ENCODE measurements at places on chromosomes 1 and 21.

DNA sequence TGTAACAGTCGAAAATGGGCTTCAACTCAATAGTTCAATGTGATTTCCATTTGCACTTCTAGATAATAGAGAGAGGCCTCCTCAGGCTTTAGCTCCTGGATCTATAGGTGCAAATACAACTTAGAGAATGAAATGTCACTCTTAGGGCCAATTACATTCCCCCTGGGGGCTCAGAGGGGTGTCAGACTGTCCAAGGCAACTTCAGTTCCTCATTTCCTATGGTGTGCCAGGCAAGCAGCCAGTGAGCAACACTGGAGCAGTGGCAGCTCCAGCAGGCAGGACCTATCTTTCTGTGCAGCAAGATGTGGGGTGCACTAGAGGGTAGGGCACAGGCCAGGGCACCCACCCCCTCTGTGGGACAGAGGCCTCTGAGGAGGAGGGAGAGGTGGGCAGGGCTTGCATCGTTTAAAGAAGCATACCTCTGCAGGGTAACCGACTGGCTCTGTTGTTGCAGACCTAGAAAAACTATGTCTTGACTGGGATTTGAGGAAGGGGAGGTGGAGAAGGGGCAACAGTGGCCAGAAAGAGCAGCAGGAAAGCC, 97.3 kb downstream of the SUSD4 start:
- no peak for DNase-seq

- no peak for DNase-seq
Observed at GRCh38 chr21:36384885-36385232, 333 bp upstream of the CHAF1B start.

DNA sequence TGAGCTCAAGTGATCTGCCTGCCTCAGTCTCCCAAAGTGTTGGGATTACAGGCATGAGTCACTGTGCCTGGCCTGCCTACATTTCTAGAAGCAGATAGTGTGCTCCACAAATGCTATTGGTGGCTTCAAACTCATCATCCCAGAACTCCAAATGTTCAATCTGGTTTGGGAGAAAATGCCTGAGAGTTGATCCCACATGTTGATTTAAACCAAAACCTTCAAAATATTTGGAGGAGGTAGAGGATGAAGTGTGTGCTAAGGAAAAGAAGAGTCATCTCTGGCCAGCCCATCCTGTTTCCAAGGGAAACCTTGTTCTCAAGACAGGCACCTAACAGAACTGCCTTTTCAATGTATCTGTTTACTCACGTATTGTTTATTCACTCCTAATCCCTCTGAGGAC, 55.4 kb upstream of the GRHL3 start:
- DNase-seq: no peak

DNA sequence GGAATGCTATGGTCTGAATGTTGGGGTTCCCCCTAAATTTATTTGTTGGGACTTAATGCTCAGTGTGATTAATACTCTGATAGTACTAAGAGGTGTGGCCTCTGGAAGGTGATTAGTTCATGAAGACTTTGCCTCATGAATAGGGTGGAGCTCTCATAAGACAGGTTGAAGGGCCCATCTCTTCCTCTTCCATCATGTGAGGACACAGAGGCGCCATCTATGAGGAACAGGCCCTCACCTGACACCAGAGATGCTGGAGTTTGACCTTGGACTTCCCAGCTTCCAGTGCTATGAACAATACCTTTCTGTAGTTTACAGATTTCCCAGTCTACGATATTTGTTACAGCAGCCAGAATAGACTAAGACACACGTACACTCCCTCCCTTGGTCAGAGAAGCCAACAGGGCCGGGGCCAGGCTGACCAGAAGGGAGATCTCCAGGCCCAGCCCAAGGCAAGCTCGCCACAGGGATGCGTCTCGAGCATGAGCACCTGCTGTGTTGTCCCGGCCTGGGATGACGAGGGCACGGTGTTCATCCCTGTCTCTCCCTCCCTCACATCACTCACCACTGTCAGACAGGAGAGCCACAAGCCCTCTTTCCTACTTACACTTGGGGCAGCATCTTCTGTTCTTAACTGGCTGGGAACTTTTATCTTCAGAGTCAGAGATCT, 4.7 kb upstream of the ABCG1 start:
- DNase-seq: no peak

DNA sequence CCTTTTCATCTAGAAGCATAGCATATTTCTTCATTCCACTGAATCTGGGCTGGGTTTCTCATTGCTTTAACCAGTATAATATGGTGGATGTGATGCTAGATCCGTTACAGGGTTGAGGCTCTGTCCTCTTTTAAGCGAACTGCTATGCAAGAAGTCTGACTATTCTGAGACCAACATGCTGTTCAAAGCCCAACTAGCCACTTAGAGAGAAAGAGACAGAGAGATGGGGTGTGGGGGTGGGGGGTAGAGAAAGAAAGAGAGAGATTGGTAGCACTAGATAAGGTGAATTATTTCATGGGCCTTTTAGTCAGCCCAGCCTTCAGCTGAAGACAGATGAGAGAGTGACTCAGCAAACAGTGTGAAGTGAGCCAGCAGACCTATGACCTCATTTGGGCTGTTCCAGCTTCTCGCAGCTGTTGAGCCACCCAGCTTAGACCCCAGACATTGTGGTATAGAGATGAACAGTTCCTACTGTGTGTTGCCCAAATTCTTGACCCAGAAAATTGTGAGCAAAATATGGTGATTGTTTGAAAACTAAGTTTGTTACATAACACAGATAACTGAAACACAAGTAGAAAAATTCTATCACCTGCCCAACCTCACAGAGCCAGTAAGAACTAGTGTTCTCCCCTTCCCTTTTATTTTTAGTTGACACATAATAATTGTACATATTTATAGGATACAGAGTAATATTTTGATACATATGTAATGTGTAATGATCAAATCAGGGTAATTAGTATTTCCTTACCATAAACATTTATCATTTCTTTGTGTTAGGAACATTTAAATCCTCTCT, 40.7 kb upstream of the PRKACB start:
- DNase-seq: no peak

DNA sequence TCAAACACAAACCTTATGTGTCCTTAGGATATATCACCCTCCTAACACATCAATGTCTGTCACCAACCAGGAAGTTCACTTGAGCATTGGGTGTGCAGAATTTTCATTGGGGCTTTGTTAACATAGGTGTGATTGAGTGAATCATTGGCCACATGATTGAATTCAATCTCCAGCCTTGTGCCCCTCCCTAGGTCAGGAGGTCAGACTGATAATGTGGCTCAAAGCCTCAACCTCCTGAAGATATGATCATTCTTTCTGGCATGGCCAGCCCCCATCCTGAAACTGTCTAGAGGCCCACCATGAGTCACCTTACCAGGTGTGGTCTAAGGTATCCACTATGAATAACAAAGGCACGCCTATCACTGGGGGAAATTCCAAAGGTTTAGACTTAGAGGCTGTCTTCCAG, 90.1 kb downstream of the PKN2 start:
- no peak for DNase-seq

- no peak for DNase-seq
Observed at GRCh38 chr21:27104846-27105431, 138.1 kb upstream of the ADAMTS5 start.
